Activated CD4-positive, alpha-beta T cell treated with anti-CD3 and anti-CD28 coated beads, Interleukin-2, amount 50 U/mL, for 1 hour (primary cell): ENCODE measurements at places on chromosomes 1 and 21.

- no peak for DNase-seq
These were observed 15.2 kb downstream of the STYXL2 start for GRCh38 chr1:167109125-167109524.

DNA sequence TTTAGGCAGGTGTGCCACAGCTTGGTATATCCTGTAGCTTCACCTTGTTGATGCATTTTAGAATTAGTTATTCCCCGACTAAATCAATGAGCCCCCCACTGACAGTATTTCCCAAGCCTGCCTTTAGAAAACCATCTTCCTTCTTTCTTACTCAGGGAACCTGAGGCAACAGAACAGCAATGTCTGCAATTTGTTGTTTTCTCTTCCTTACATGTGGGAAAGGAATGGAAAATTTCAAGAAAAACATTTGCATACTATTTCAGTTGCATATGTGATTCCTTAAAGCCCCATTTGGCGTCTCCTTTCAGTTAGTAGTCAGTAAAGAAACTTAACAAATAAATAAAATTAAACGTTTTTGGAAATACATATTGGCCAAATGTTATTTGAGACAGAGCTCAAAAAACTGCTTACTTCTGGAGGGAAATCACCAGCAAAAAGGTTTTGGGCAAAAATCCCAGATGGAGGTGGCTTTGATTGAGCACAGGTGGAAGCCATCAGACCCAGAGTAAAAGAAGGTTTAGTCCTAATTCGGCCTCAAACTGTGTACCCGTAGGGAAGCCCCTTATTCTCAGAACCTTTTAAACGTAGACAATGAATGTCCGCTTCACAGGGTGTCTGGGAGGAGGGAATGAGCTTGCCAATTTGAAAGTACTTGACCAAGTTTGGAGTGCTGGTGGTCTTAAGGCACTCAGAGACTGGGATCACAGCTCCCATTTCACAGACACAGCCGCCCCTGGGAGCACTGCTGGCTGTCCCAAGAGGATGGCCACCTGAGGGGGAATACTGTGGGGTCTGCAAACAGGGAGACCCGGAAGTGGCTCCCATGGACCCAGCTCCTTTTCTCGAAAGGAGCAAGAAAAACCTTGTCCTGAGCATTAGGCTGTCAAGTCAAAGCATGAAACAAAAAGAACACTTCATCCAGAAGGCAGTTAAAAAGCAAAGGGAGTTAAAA, 9.4 kb downstream of the LHX4 start:
- DNase-seq, result no peak

DNA sequence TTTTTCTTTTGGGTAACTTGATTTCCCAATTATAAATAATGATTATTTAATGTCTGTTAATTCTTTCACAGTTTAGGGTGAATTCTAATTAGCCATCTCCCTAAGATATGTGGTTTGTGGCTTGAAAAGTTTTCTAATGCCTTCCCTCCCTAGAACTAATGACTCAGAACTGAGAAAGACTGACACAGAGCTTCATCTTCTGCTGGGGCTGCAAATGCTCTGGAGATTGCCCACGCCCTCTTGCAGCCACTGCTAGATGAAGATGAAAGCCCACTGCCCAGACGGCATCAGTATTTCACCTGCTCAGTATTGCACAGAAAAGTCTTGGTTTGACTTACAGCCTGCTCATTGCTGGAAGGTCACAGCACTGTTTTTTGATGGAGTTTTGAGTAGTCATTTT, 101.5 kb downstream of the ST6GALNAC3 start:
- no peak for DNase-seq

- no peak for DNase-seq
These were observed 367.3 kb downstream of the SMYD3 start for GRCh38 chr1:246139745-246140182.
